Caudate nucleus (tissue), 63 donors: ENCODE measurements at places on chromosomes 12 and 14.

DNA sequence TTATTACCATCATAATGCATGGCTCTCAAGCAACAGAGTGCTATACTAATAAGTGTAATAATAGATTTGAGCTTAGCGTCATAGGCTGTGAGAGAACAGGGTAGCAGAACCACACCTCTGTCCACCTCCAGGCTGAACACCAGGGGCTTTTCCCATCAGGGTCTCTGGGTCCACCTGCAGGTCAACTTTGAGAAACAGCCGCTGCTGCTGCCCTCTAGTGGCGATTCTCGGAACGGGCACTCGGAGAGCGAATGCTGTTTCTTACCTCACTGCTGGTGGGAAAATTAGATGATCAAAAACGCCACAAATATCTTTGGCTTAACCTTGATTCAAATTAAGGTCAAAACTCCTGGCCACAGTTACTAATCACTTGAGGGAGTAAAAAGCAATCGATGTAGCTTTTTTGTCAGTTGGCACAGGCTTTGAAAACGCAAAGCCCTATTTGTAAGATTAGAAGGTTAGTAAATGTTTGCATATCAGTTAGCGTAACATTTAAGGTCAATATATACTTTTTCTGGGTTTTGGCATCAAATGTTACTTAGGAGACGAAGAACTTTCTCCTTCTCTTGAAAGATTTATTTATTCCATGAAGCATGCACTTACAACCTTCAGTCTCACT, 127.9 kb upstream of the TMEM132D start:
- DNase-seq = peak; percentile 43

- peak; percentile 75 for DNase-seq
Measured at GRCh38 chr12:39619660-39620433, at the start of gene ABCD2. TSS of gene ABCD2 (minus strand) at chr12:39619803. CDS start at chr12:39619615, 188 bp downstream.

GRCh38 chr12:10331642-10332239, 24.1 kb downstream of the KLRD1 start:
- no peak for DNase-seq

DNA sequence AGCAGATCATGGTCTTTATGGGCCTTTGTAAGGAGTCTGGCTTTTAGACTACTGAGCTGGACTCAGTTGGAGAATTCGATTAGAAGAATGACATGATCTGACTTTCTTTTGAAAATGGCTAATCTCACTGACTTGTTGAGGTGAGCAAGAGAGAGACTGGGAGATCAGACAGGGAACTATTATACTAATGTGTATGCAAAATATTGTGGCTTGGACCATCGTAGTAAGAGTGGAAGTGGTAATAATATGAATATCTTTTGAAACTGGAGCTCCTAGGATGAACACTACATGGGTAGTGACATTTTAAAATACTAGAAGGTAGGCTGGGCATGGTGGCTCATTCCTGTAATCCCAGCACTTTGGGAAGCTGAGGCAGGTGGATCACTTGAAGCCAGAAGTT, 56.2 kb upstream of the CCT2 start:
- no peak for DNase-seq

- peak; percentile 1 for DNase-seq
Measured at GRCh38 chr14:69004731-69005431, 25.8 kb upstream of the ACTN1 start.

DNA sequence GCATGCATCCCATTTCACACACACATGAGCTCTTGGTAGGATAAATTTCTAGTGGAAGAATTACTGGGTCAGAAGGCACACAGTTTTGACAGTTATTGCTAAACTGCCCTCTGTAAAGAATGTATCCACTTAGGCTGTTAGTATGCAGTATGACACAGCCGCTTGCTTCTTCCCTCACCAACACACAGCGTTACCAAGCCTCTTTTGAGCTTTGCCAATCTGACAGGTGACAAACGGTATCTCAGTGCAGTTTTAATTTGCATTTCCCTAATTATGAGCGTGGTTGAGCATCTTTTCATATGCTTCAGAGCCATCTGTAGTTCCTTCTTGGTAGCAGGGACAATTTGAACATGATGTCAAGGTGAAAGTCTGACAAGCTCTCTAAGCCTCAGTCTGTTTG, 42.9 kb downstream of the HRK start:
- DNase-seq = no peak

DNA sequence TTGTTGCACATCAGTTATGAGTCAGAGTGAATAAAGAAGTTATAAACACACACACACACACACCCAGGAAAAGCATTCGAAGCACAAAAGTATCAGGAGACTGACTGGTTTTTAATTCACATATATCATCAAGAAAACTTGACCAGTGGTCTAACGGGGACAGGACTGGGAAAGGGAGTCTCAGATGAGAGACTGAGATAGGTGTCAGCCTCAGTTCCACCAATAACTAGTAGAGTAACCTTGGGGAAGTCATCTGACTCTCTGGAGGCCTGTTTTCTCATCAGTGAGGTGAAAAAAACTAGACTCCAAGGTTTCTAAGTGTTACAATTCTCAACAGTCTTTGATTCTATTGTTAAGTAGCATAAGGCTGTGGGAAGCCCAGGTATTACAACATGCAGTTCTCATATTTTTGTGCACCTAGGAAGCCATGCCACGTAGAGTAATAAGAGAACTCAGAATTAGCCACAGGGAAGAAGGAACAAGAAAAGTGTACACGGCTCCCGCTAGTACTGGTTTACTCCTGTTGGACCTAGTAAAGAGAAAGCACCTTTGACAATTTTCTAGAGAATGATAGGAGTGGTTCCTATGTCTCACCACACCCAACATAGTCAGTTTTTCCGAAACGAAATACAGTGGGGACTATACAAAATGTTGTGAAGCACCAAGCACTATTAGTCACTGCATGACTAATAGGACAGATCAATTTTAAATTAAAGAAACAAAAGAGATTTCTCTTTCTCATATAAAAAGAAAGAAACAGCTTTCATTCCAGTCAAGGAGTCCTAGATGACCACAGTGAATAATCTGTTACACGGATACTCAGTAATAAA, 5.0 kb downstream of the PPTC7 start:
- DNase-seq = no peak
